ENCODE measurements at places on chromosomes 1 and 21.

DNA sequence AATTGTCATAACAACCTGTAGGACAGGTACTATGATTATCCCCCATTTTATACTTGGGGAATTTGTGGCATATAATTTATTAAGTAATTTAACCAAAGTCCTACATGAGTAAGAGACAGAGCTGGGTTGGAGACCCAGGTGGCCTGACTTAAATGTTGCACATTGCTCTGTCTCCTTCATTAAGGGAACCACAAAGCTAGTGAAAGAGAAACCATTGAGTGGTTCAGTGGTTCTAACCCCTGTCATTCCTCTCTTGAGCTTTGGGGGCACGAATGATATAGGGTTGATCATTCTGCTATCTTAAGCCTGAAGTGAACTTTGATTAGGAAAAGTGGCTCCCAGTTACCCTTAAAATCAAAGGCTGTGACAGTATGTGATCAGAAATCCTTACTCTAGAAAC, 5.3 kb upstream of the MAP3K7CL start:
- DNase-seq, result no peak

DNA sequence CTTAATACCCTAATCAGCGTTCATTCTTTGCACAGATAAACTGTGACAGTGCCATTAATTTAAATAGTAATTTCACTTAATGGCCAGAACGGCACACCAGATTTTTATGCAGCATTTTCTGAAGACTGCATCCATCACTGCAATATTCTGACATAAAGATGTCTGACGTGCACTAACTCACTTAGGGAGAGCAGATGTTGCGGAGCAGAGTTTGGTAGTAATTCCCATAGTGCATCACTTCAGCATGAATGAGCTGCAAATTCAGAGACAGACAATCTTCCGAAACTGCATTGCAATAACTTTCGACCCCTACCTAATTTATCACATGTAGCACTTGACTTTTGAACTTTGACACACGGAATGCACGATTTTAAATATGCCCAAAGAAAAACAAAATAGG, 225.3 kb downstream of the KCTD3 start:
- DNase-seq, result no peak

GRCh38 chr1:228918335-228918734, 183.1 kb downstream of the RHOU start:
- DNase-seq, result no peak

DNA sequence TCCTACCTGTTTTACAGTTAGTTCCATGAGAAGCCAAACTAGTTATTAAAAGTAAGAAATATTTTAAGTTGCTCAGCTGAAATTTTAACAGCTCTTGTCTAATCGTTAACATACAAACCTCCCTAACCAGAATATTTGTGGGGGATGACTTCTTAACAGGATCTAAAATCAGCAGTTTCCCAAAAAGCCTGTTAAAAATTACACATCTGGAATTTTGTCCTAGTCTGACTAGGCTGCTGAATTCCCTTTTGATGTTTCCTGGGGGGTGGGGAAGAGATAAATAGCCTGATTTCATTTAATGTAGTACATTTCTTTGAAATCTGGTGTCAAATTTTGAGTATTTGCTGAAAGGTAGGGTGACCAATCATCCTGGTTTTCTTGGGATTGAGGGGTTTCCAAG, 78.8 kb upstream of the ARHGAP29 start:
- DNase-seq, result no peak

DNA sequence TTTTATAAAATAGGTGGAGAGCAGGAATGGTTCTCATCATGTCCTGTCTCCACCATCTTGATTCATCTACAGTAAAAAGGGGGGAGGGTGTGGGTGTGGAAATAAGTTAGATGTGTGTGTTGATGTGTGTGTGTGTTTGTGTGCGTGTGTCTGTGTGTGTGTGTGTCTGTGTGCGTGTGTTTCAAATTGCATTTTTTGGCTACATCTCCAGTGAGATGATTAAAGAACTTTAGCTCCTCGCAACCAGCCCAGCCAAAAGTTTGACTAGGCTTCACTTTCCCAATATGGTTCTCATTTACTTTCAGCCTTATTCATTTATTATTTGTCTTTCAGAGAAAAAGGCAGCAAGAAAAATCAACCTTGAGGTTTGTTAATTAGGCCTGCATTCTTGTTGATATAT, 14.7 kb upstream of the HAO2 start:
- DNase-seq, result no peak

GRCh38 chr21:35699361-35699760, 361.0 kb downstream of the SETD4 start:
- DNase-seq, result no peak

GRCh38 chr1:165914136-165914798, 86.9 kb downstream of the UCK2 start:
- DNase-seq, result no peak

- DNase-seq, result no peak
These were observed 79.4 kb downstream of the SSBP3 start for GRCh38 chr1:54326543-54327385.

GRCh38 chr1:8567146-8567545, 249.2 kb downstream of the SLC45A1 start:
- DNase-seq, result no peak

DNA sequence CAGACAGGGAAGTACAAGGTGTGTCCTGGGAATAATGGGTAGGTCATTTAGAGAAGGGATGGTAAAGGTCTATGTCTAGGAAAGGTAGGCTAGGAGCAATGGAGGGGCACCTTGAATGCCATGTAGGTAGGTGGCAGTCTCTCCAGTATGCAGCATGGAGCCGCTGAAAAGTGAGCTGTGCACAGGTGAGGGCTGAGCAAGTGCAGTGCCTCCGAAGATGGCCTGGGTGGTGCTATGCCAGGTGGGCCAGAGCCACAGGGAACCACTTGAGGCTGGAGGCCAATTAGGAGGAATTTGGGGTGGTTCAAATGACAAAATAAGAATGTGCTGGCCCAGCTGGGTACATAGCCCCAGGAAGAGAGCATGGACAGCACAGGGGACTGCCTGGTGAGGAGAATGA, 25.0 kb downstream of the RNU5D-1 start:
- no peak for DNase-seq
